ENCODE measurements at places on chromosomes 7 and 10.

- peak; percentile 11 for DNase-seq
Observed at GRCh38 chr10:25753776-25754175, 180.3 kb upstream of the MYO3A start.

GRCh38 chr10:125578658-125579315 is 104.2 kb downstream of the TEX36 start:
- DNase-seq, result no peak

- no peak for DNase-seq
Observed at GRCh38 chr10:52853704-52854103, 81.1 kb upstream of the MBL2 start.

- DNase-seq, result no peak
Observed at GRCh38 chr7:156160811-156161210, 348.5 kb upstream of the SHH start.

GRCh38 chr7:150994141-150994837 is 3.5 kb downstream of the NOS3 start:
- peak; percentile 97 for DNase-seq

GRCh38 chr7:95200741-95201140 is 123.6 kb downstream of the PON1 start:
- no peak for DNase-seq

GRCh38 chr7:20141666-20142065 is 75.5 kb downstream of the MACC1 start:
- no peak for DNase-seq

DNA sequence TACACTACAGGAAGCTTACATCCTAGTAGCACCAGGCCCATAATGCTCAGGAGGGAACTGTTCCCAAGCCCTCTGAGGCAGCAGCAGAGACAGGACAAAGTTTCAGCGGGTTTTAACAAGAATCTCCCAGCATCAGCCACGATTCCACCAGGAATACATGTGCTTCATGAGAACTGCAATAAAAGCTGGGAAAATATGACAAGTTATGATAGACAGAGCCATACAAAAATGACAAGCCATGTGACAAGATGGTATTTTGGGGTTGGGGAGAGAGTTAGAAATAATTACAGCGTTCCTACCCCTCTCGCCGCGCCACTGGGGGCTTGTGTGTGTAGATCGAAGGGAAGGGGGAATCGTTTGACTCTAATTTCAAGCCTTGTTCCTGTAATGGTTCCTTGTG is 112.7 kb upstream of the CTBP2 start:
- no peak for DNase-seq

DNA sequence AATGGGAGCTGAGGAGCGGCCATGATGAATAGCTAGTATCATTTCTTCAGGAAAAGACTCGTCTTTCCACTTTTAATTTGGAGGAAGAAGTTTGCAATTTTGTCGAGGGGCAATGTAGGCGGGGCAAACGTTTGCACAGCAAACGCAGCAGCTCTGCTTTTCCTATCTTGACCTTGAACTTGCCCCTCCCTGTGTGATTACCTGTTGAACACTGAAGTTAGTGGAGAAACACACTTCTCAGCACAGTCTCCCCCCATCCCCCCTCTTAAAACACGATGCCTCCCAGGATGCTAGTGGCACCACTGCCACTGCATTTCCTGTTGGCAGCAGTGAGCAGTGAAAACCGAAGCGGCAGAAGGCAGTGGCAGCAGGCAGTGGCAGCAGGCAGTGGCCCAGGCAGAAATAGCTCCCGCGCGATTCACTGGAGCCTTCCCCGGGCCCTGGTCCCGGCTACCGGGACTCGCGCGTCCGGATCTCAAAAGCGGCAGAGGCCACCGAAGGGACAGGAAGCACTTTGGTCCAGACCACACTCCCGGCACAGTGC is at the start of gene EPDR1:
Gene EPDR1 (plus strand): TSS at position 336 of the 544 bp plus-strand sequence. CDS start 300 bp downstream, outside the sequence.
- DNase-seq, result peak; percentile 96

GRCh38 chr7:127986581-127987521 is 44.4 kb downstream of the LRRC4 start:
- DNase-seq, result peak; percentile 86

DNA sequence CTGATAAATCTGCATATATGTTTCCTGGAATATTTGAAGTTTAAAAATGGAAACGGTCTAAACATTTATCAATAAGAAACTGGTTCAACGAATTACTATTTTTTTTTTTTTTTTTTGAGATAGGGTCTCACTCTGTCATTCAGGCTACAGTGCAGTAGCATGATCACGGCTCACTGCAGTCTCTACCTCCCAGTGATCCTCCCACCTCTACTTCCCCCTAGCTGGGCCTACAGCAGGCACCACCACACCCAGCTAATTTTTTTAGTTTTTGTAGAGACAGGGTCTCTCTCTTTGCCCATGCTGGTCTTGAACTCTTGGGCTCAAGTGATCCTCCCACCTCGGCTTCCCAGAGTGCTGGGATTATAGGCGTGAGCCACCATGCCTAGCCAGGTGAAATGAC is 68.3 kb downstream of the UBE2H start:
- DNase-seq, result no peak

GRCh38 chr7:139602143-139602722 is 78.7 kb downstream of the CLEC2L start:
- DNase-seq, result peak; percentile 73

DNA sequence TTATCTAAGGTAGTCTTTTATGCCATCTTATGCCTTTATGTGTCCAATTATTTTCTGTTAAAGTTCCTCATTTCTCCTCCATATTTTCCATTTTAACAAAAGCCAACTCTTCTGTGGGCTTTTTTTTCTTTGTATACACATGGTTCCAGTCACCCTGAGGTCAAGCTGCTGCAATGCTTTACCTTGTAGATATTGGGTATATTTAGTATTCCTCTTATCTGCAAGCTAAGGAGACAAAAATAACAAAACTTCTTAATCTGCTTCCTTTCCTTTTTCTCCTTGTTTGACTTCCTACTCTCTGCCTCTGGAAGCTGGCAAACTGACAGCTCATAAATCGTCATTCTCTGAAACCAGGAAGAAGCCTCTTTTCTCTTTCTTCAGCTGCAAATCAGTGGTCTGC is 885.0 kb upstream of the LRRN3 start:
- DNase-seq, result no peak

DNA sequence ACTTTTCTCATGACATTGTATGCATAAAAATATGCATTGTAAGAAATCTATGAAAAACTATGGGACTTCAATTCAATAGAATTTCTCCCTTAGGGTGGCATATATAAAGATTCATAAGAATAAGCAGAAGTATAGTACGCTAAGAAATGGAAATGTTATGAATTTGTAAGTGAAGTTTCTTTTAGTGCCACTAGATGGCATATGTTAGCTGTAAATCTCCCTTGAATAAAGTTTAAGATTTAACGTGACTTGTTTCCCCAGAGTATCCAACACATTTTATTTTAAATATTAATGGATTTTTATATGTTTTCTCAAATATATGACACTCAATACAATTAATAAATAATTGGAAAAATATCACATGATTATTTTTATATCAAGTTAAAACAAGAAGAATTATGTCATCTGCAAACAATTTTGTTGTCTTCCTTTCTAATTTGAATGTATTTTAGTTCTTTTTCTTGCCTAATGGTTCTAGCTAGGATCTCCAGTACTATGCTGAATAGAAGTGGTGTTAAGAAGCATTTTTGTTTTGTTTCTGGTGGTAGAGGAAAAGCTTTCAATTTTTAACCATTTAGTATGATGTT is 287.2 kb downstream of the HGF start:
- peak; percentile 64 for DNase-seq

- DNase-seq, result peak; percentile 66
Observed at GRCh38 chr10:67520924-67521520, 175.0 kb downstream of the CTNNA3 start.

DNA sequence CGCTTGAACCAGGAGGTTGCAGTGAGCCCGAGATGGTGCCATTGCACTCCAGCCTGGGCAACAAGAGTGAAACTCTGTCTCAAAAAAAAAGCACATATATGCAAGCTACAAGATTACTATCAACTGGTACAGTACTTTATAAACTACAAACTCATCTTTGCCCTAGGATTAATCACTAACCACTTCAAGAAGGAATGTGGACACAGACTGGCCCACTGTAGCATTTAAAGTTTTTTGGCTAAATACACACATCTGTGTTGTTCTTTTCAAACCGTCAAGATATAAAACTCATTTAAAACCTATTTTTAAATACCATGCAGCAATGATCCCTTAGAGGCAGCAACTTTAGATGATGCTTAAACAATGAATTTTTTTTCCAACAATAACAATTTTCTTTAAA is 205.4 kb downstream of the IMMP2L start:
- no peak for DNase-seq

DNA sequence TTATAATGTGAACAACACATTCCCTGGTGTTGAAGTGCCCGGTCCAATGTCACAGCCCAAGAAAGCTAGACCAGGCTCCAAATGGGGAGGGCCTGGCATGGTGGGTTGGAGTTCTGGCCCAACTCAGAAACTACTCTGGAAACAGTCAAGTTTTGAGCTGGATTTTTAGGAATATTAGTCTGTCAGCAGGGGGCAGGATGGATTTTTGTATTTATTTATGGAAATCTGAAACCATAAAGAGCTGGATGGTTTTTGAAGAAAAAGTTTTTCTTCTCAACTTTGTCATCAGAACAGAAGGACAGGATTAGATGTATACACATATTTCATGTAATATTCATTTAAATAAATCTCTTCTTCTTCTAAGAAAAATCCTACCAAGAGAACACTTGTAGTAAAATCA is 97.5 kb downstream of the POU6F2 start:
- DNase-seq, result no peak

GRCh38 chr10:21514129-21514817 is 11.2 kb downstream of the SKIDA1 start:
- no peak for DNase-seq
